ENCODE measurements at places on chromosomes 2 and 18.

DNA sequence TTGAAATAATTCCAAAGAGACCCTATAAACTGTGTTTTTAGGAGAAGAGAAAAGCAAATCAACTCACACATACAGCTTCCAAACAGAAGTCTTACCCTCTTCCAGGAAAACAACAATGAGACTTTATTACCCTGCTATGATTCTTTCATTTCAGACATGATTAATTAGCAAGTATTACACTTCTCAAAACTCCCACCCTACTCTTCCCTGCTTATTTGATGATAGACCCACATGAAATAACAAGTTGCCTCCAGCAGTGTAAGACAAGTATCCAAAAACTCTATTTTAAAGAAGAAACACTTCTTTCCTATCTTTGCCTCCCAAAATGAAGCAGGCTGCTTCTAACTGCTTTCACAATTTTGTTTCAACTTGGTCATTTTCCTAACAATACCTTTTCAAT lies 4.1 kb downstream of the FIGN start:
- no peak for DNase-seq

- DNase-seq: no peak
Measured at GRCh38 chr18:44062345-44062744, 618.3 kb upstream of the SETBP1 start.

DNA sequence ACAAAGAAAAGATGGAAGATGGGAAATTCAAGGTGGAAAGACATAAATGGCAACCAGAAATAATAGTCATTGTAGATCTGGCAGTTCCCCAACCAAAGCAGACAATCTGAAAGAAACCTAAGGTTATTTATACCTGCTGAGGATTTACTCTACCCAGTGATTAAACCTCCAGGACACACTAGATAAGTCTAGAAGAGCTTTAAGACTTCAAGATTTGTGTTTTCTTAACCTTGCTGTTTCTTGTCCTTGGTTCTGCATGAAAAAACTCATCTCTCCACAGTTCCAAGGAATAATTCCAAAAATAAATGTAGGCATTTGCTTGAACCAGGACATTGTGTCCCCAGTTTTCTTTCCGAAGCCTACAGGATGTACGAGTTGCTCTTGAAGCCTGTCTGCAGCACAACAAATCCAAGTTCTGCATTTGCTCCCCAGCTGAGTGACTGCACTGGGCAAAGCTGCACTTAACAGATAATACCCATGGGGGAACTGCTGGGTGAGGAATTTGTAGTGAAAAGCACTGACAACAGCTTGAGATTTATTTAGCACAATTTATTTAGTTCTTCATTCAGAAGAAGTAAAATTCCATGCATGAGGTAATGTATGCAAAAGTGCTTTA lies 19.8 kb downstream of the DTNA start:
- DNase-seq: no peak

DNA sequence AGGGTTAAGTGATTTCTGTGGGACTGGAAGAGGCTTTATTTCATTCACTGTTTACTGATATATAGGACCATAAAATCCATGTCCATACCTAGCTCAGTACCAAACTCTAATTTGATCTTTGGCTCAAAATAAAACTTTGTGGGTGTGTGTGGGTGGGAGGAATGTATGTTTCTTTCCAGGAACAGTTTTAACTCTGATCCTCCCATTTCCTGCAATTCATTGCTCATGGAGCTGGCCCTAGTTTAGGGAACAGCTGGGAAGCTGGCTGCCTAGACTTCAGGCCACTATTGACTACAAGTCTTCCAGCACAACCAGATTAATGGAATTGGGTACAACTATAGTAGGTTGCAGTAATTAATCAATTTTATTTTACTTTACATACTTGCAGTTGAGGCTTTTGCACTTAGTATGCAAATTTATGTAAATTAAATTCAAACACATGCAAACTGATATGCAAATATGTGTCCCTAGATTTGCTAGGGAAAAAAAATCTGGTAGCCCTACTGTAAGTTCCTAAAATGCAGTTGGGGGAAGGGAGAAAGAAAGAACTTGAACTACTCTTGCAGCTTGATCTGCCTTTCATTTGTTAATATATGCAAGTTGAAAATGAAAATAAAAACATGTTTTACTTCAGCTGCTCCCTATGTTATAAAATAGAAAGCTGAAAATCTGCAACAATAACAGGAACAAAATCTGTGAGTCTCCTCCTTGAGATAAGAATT lies 1070.3 kb upstream of the CELF4 start:
- DNase-seq: no peak

DNA sequence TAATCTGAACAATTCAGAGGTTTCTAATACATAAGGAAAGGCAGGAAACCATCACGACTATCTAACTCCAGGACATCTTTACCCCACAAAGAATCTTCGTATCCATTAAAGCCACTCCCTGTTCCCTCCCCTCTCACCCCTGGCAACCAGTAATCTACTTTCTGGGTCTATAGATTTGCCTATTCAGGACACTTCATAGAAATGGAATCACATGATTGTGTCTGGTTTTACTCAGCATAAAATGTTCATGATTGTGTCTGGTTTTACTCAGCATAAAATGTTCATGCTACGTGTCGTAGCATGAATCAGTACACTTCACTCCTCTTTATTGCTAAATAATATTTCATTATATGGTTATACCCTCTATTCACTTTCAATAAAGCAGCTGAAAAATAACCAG lies 11.6 kb downstream of the FECH start:
- DNase-seq: no peak

DNA sequence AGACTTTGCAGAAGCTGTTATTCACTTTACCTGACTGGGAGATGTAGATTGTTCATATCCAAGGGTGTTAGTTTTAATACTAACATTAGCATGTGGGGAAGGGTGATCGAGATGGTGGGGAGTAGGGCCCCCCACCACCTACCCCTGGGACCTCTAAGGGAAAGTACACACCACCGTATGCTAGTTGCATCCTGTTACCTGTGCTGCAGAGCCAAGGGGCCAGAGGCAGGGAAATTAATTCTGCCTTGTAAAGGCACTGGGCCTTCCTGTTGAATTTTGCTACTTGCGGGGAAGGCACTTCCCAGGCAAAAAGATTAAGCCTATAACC lies 9.0 kb downstream of the STEAP3 start:
- no peak for DNase-seq

GRCh38 chr2:44169155-44169898 lies 652 bp downstream of the PPM1B start:
- no peak for DNase-seq

GRCh38 chr18:63994783-63995399 lies 25.0 kb downstream of the SERPINB8 start:
- peak; percentile 9 for DNase-seq

DNA sequence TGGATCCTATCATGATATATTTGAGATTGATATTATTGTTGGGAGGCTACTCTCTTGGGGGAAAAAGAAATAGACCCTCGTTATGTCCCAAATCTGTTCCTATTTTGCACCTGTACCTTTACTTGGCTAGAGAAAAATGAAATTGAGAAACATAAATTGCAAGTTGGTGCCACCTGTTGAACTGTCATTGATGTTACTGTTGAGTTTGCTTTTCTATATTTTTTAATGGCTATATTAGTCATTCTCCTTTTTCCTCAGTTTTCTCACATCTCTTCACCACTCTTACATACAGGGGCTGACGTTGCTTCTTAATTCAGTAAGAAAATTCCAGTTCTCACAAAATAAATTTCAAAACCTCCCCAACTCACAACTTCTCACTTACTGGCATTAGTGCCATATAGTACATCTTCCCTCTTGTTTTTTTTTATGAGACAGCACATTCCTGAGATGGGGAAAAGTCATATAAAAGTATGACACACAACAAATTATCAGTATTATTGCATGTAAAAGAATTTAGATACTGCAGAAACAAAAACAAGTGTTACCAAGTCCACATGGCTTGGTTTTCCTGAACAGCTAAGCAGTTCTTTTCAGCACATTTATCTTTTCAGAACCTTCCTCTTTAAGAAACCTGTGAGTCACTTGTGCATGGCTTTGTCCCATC lies 348.3 kb upstream of the DSEL start:
- no peak for DNase-seq

GRCh38 chr2:107325981-107326786 lies 440.2 kb upstream of the ST6GAL2 start:
- DNase-seq: no peak

DNA sequence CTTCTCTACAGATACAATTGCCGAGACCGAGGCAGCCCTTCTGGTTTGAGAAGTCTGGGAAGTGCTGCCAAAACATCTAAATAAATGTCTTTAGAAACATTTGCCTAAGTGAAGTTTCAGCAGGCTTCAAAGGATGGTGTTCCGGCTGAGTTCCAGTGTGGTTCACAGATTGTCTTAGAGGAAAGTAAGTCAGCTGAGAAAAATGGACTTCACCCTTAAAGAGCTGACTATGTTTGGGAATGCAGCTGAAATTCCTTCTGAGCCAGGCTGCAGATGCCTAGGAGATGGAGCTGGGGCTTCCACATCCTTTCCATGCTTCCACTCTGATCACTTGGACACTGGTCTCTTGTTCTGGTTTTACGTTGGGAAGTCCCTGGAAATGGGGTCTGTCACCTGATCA lies 83.6 kb downstream of the FHOD3 start:
- no peak for DNase-seq

DNA sequence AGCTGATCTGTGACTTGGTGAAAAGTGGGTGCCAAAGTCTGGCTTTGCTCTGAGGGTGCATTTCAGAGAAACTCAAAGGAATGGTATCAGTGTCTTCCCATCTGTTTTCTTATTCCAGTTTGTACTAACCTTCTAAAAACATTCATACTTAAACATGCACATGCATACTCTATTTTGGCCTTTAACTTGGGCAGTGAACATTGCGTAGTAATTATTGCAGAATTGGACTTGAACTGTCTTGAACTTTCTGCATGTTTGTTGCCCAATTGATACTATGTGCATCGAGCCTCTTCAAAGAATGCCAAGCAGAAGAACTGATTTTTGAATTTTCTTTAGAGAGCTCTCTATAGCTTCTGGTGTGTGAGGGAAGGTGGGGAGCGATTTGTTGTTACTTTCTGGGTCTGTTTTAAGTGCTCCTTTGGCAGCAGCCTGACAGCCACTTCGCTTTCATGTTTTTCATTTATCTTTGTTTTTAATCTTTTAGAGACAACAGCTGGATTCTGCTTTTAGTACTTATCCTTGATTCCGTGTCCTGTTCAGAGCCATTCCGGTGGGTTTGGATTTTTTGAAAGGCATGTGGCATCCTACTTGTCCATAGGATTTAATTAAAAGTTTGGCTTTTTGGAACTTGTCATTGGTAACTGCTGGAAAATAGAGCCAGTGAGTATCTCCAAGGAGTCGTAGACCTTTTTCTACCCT lies 159.2 kb downstream of the RAPGEF4 start:
- no peak for DNase-seq

DNA sequence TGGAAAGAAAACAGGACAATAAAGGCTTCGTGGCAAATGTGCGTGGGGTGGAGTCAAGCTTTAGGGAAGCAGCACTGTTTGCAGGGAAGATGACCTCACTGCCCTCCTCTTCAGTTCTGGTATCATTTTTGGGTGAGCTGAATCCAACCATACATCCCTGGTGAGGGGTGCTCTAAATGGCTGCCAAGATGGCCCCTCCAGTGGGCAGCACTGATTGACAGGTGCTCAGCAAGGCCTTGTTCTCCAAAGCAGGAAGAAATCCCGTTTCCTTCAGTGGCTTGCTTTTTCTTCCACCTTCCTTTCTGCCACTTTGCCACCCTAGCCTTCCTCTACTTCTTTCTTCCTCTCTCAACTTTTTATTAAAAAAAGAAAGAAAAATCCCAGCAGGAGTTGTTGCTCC lies 132.8 kb upstream of the SP5 start:
- no peak for DNase-seq

GRCh38 chr2:98932778-98933343 lies 3.2 kb downstream of the CRACDL start:
- DNase-seq: no peak

GRCh38 chr2:128494307-128494639 lies 175.6 kb upstream of the HS6ST1 start:
- DNase-seq: no peak

GRCh38 chr2:109193807-109194619 lies 65.0 kb downstream of the SH3RF3 start:
- no peak for DNase-seq

DNA sequence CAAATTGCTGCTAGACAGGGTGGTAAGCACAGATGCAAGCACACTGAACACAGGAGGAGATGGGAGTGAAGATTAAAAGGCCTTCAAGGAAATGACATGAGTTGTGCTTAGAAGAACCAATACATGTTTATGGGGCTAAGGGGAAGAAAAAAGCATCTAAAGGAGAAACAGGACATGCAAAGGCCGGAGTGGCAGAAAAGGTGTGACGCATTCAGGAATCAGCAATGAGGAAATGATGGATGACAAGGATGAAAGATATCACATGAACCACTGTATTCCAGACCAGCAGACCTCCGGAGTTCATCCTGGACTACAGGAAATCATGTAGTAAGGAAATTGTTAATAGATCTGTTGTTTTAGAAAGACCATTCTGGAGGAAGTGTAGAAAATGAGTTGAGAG lies 42.8 kb downstream of the PPP4R1 start:
- DNase-seq: no peak

- no peak for DNase-seq
Measured at GRCh38 chr2:105736145-105736544, 8.6 kb upstream of the NCK2 start.

GRCh38 chr2:149167001-149167780 lies 128.7 kb downstream of the LYPD6B start:
- peak; percentile 68 for DNase-seq

GRCh38 chr2:182818925-182819324 lies 47.5 kb downstream of the FRZB start:
- no peak for DNase-seq

DNA sequence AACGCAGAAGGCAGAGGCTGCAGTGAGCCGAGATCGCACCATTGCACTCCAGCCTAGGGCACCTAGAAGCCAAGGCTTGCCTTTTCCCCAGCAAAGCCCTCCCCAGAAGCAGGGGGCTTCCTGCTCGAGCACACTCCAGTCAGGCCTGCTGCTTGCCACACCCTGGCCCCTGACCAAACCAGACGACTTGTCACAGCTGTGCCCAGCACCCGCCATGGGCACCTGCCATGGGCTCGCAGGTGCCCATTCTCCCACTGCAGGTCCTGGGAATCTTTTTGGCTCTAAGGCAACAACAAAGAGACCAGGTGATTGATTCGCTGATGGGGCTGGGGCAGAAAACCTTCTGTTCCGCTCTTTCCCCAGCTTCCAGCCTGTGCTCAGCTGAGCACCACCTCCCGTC lies 4.9 kb downstream of the KCNK3 start:
- DNase-seq: no peak

GRCh38 chr2:221104361-221104811 lies 467.7 kb downstream of the EPHA4 start:
- DNase-seq: no peak

DNA sequence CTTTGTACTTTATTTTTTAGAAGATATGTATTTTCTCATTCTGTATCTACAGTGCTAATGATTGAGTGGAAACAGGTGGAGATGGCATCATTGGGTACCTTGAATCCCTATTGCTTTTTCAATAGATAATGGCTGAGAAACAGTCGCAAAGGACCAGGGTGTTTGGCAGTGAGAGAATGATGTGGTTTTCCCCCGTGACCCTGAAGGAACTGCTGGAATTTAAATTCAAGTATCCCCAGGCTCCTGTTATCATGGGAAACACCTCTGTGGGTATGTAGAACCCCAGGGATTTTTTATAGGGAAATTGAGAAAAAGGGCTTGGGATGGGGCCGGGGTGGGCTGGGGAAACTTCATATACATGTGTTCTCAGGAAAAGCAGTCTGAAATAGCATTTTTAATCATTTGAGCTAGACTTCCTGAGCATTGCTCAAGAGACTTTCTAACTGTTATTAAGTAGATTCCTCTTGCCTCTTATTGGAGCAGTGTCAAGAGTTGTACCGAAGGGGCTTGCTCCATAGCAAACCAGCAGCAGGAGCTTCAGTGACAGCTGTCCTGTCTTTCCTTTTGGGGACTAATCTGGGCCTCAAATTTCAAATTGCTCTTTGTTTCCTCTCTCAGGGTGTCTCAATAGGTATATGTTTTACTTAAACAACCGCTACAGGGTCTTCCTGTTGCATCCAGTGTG lies 18.9 kb downstream of the AOX1 start:
- DNase-seq: no peak
